ENCODE measurements at places on chromosomes 2 and 18. TPM values are rescaled to one million over a fixed set of nuclear protein-coding genes. Genes with fewer than 3 reads are reported as not detected.

Gene MAP2
- 681 TPM for total RNA-seq

Gene CDH7
- total RNA-seq = 2.3 TPM

Gene NT5DC4
- not detected for total RNA-seq

Gene GALR1
- 0.16 TPM for total RNA-seq

Gene TTL
- total RNA-seq = 89.4 TPM

Data from occipital lobe (tissue), 3 donors.